NCI-H1092 treated with DMSO at 0.1 percent for 48 hours (cell line): ENCODE measurements at places on chromosomes 13 and 19.

GRCh38 chr13:43074824-43075510, 51.6 kb downstream of the DNAJC15 start:
- no peak for DNase-seq

- no peak for DNase-seq
These were observed 5.0 kb downstream of the RNF113B start for GRCh38 chr13:98171900-98172589.

GRCh38 chr19:13906521-13906904, 512 bp downstream of the CC2D1A start:
- DNase-seq = no peak

DNA sequence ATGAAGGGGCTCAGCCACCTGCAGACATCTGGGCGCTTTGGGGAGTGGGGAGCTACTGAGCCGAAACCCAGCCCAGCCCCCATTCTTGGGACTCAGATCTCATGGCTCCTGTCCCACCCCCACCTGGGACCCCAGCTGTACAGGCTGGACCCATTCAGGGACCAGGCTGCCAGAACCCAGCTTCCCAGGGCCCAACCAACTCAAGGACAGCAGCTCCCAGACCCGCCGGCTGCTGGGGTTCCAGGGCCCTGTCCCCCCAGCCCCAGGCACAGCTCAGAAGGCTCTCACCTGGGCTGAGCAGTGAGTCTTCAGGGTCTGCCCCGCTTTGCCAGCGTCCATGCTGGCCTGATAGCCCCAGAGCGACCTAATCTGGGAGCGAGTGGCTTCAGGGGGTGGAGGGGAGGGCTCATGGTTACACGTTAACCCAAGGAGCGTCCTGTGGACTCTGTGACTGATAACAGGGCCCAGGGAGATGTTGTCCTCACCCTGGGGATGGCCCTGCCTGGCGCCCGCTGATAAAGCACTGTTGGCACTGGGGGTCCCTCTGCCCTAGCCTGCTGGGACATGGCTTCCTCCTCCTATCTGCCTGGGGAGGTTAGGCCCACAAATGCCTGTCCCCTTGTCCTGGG, at the start of gene TMEM86B:
TSS of gene TMEM86B (minus strand) at position 361 of the 629 bp plus-strand sequence. CDS start at position 339, 22 bp downstream.
- no peak for DNase-seq

- peak; percentile 48 for DNase-seq
These were observed 666 bp downstream of the SAMD1 start for GRCh38 chr19:14089662-14090508.

- no peak for DNase-seq
These were observed 13.7 kb upstream of the SMARCA4 start for GRCh38 chr19:10946958-10947657.

DNA sequence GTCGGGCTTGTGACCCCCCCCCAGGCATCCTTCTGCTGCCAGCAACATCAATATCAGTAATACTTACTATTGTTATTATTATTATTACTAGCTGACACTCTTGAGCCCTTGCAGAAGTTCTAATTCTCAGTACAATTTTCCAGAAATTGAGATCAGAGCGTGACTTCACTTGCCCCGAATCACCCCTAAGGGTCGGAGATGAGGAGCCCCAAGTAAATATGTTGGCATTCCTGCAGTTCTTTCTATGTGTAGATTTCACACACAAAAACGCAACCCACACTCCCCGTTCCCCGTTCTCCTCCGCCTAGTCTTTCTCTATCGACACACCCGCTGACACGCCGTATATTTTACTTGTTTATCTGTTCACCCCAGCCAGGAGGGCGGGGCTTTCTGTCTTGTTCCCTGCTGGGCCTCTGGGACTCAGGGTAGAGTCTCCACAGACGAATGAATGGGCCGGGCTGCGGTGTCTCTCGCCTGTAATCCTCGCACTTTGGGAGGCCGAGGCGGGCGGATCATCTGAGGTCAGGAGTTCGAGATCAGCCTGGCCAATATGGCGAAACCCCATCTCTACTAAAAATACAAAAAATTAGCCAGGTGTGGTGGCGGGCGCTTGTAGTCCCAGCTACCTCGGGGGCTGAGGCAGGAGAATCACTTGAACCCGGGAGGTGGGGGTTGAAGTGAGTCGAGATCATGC, 14.7 kb downstream of the TLE5 start:
- peak; percentile 79 for DNase-seq

DNA sequence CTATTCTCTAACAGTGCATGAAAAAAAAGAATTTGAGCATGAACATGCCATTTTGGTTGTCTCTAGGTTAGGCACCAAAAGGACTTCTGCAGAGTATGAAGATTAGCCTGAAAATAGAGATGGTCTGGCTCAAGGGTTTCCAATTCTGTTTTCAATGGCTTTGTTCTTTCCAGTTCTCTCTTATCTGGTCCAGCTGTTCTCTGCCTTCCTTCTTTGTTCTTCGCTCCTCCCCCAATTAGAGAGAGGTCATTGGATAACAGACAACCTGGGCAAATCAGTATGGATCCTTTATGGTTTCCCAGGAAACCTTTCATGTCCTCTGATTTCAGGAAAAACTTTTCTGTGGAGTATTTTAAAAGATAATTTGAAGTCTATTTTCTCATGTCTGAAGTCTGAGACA, 623.4 kb downstream of the PCDH17 start:
- DNase-seq = no peak

DNA sequence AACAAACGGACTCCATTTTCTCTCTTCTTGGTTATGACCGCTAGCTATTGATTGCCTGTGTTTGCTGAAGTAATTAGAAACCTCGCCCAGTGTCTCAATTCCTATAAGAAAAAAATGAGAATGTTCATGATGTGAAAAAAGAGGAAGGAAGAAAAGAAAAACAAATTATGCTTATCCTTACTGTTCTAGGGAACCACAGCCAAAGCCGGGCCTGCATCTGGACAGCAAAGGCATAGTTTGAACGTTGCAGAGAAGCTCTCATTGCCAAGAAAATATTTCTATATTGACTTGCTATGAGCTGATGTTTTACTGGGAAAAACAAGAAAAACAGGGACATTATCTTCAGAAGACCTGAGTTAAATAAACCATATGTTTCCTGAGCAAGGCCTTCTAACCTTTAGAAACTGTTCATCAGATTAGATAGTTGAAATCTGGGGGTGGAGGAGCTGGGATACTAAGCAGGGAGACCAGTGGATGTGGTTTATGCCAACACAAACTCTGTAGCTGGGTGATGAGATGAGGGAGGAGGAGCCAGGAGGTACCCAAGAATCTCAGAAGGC, 55.0 kb downstream of the EFNB2 start:
- no peak for DNase-seq

DNA sequence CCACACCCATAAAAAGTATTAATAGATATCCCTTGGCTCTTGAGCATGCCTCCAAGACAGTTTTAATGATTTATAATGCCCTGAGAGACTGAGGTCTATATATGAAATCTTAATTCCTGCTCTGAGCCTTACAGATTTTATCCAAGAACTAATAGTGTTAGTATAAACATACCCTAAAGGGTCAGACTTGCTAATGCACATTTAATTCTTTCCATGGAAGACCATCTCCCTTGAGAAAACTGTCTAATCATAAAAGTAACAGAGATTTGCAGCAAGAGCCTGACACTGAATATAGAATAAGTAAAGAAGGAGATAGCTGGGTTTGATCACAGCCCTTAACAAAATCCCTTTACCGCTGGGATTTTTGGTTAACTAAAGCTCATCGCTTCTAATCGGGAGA, 650.8 kb upstream of the KLF12 start:
- no peak for DNase-seq

DNA sequence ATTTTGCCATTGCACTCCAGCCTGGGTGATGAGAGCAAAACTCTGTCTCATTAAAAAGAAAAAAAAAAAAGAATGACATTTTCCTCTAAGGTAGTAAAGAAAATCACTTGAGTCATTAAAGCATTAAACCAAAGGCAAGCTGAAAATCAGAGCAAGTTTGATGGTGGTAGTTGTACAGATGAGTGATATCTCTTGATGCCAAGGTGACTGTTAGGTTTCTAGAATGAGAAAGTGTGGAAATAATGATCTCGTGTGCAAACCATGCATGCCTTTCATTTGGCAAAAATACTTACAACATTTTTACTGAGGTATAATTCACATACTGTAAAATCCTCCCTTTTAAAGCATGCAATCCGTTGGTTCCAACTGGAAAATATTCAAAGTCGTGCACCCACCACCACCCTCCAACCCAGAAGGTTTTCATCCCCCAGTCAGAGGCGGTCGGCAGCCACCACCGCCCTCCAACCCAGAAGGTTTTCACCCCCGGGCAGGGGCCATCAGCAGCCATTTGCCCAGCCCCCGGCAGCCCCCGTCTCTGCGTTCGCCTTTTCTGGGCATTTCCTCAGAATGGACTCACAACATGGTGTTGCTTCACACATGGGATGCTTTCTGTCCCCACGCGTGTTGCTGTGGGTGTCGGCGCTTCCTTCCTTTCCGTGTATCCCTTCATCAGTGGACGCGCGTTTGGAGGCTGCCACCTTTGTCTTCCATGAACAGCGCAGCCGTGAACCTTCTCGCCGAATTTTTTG, 90.2 kb downstream of the ATP11A start:
- DNase-seq = no peak

DNA sequence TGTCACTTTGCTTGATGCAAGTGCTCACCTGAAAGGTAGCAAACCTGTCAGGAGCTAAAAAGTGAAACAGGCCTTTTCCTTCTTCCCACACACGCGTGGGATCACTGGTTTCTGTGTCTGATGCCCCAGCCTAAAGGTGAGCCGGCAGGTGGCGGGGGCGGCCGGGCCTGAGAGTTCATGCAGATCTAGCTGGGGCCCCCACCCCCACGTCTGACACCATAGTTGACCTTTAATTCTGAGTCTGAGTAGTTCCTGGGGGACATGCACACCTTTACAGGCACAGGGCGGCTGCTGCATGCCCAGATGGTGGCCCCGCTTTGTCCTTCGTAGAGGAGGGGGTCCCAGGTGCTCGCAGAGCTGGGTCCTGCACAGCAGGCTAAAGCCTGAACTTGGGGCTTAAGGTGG, 345.3 kb downstream of the TEX29 start:
- no peak for DNase-seq

DNA sequence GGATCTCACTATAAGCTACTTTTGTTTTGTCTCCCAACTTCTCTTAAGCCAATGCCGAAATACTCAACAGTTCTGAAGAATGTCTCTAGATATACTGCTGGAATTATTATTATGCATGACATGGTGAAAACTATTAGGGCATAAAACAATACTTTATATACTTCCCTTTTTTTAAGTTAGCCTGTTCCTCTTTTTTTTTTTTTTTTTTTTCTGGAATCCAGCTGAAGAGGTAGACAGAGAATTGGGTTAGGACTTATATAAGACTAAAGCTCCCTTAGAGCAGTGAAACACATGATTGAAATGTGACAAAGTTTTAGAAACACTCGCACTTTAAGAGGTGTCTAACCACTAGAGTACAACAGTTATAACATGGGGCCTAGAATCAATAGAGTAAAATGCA, 850.9 kb upstream of the PCDH9 start:
- DNase-seq = no peak

GRCh38 chr13:20407759-20408158, 117.9 kb downstream of the CRYL1 start:
- DNase-seq = no peak

DNA sequence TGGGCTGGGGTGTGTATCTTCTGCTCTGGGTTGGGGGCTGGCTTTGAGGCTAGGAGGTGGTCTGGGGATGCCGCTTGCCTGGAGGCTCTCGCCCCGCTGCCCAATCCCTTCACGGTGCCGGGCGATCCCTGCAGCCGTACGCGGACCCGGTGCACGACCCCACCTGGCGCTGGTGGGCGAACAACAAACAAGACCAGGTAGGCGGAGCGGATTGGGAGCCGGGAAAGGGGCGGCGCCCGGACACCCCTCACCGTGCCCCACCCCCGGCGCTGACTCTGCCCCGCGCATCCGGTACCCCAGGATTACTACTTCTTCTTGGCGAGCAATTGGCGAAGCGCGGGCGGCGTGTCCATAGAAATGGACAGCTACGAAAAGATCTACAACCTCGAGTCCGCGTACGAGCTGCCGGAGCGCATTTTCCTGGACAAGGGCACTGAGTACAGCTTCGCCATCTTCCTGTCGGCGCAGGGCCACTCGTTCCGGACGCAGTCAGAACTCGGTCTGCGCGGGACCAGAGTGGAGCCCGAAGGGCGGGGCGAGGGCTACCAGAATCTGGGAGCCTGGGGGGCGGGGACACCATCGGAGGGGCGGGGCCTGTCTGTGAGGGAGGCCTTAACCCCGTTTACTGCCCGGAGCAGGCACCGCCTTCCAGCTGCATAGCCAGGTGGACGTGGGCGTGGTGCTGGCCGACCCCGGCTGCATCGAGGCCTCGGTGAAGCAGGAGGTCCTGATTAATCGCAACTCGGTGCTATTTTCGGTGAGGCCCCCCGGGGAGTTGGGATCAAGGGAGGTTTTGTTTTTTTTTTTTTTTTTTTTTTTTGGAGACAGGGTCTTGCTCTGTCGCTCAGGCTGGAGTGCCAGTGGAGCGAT, 12.1 kb upstream of the PSMD8 start:
- no peak for DNase-seq

GRCh38 chr13:59962343-59962742, 201.4 kb downstream of the DIAPH3 start:
- DNase-seq = no peak

GRCh38 chr13:105442040-105442439, 1093.4 kb downstream of the EFNB2 start:
- DNase-seq = no peak

- DNase-seq = no peak
These were observed 77.4 kb upstream of the SPATA13 start for GRCh38 chr13:24083141-24083540.

- no peak for DNase-seq
These were observed 3.0 kb downstream of the ZNF490 start for GRCh38 chr19:12607631-12608030.

- DNase-seq = no peak
These were observed 22.4 kb downstream of the POU2F2 start for GRCh38 chr19:42109896-42110295.

GRCh38 chr19:47836038-47836437, 14.3 kb downstream of the CRX start:
- no peak for DNase-seq

DNA sequence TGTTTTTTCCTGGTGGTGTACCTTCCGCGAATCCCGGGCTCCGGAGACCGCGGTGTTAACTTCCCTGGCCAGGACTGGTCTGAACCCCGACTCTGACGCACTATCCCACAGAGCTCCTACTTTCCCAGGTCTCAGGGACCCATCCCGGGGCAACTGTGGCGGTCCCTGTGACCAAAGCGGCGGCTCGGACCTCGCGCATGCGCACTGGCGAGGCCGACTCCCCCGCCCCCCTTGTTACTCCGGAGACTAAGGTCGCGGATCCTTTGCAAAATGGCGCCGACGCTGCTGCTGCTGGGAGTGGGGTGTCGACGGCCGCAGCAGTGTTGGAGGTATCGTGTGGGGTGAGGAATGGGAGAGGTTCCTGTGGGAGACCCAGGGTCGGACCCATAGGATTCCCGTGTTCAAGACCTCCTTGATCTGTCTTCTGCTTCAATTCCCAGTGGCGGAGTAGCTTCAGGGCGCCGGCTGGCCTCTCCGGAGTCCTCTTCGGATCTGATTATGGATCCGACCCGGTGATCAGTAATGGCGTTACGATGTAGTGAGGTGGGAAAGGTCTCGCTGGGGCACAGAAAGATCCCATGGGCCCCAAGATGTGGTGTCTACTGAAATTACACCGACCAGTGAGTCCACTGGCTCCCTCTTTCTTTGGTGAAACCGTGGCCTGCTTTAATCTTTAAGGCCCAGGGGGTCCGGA, 66.6 kb upstream of the ZNF527 start:
- no peak for DNase-seq
